ENCODE measurements at places on chromosomes 1 and 21.

DNA sequence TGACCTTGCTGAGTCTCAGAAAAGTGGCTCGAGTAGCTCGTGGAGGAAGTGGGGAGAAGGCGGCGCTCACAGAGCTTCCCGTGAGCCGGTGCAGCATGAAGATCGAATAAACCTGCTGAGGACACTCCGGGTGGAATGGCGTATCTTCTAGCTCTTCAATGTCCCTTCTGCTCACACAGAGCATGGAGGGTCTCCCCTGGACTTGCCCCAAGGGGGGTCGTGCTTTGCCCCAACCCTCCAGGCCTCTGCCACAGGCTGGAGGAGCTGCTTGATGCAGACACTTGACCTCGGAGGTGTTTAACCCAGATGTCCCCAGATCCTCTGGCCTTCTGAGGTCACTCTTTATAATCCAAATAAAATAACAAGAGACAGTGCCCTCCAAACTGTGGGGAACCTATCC is 2.2 kb upstream of the KRTAP10-12 start:
- DNase-seq, result no peak

- DNase-seq, result peak; percentile 68
Observed at GRCh38 chr1:43708002-43708410, 670 bp downstream of the ST3GAL3 start.

DNA sequence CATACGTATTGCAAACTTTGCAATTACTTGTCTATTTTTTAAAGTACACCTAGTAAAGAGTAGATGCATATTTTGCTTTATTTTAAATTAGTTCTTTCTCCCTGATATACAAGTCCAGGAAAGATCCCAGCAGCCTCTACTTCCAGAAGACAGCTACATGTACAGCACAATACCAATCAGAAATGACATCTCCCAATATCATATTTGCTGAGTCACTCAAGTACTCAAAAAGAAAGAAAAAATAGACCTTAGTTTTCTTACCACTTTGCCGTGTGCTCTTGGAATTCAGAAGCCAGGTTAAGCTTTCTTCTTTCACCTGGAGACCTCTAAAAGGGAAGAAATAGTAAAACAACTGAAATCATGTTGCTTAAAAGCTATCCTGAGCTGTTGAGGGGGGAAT is 412.6 kb upstream of the RUNX1 start:
- no peak for DNase-seq

DNA sequence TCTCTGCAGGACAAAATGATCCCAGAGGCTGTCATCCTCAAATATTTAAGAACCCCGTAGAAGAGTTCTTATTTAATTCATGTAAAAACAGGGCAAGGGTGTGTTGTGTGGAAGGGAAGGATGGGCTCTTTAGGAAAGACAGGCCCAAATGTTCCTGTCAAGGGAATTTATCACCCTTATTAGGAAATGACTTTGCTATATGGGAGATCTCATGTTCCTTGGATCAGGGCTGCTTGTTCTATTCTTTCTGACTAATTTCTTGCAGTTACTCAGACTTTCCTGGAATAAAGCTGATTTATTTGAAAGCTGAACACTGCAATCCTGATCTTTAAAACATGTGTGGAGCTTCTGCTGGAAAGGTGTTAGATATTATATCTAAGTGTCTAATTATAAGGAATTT is 72.8 kb downstream of the SELENOF start:
- no peak for DNase-seq

GRCh38 chr21:44872649-44873355 is 688 bp downstream of the PTTG1IP start:
- DNase-seq, result peak; percentile 48

GRCh38 chr1:66217021-66217420 is 316.9 kb upstream of the SGIP1 start:
- DNase-seq, result no peak

DNA sequence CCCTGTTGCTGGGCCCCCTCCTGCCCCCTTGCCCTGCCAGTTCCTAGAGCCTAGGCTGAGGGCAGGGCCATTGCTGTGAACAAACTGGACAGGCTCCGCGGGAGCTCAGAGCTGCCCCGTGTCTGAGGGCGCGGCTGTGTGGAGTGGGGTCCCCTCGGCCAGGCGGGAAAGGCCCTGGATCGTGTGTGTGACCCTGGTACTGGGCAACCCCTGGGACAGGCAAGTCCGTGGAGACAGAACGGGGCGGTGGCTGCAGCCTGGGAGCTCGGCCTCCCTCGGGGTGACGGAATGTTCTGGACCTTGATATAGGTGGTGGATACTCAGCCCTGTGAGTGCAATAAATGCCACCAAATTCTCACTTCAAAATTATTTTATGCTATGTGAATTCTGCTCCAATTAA is 27.7 kb upstream of the C1orf159 start:
- DNase-seq, result no peak

DNA sequence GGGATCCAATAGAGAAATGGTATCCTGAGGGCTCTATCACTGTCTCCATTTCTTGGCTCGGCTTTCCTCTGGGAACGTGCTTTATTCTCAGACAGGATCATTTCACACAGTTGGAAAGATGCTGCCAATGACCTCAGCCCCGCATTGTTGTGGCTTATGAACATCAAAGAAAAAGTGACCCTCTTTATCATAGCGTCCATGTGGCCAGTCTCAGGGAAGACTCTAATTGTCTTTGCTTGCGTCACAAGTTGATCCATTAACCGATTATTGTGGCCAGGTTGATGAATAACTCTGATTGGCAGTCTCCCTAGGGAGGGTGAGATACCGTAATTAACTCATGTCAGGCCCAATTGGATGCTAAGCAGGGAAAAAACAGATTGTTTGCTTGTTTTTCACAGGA is 10.4 kb upstream of the TMEM9 start:
- DNase-seq, result no peak

- DNase-seq, result no peak
Observed at GRCh38 chr1:64220241-64220640, 16.8 kb downstream of the UBE2U start.

- no peak for DNase-seq
Observed at GRCh38 chr1:92478393-92478792, 8.3 kb downstream of the GFI1 start.

DNA sequence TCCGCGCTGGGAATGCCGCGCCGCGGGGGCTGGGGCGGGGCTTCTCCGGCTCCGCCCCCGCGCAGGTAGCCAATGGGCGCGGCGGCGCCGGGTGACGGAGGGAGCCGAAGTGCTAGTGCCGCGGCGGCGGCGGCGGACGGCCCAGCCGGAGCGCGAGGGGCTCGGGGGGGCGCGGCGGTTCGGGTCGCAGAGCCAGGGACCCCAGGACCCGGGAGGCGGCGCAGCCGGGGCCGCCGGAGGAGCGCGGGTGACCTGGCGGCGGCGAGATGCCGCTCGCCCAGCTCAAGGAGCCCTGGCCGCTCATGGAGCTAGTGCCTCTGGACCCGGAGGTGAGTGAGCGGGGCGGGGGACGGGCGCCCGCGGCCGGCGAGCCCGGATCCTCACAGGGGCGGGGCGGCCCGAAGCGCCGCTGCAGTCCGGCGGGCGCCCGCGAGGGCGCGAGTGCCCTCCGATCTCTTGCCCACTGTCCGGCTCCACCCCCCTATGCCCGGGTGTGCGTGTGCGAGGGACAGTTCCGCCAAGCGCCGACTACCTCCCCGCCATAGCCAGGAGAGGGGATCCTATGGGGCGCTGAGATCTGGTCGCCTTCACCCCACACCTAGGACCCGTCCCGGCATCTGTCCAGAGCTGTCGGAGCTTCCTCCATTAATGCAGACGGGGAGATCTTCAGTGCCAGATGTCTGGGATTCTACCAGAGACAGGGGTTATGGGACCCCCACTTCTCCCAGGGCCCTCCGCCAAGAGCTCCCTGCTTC is at the start of gene RPS6KA1:
RPS6KA1 (plus strand) TSS at position 107 of the 755 bp plus-strand sequence; CDS start at position 267, 160 bp downstream.
- DNase-seq, result peak; percentile 76

- peak; percentile 12 for DNase-seq
Observed at GRCh38 chr1:116203181-116203723, 92.1 kb downstream of the MAB21L3 start.

DNA sequence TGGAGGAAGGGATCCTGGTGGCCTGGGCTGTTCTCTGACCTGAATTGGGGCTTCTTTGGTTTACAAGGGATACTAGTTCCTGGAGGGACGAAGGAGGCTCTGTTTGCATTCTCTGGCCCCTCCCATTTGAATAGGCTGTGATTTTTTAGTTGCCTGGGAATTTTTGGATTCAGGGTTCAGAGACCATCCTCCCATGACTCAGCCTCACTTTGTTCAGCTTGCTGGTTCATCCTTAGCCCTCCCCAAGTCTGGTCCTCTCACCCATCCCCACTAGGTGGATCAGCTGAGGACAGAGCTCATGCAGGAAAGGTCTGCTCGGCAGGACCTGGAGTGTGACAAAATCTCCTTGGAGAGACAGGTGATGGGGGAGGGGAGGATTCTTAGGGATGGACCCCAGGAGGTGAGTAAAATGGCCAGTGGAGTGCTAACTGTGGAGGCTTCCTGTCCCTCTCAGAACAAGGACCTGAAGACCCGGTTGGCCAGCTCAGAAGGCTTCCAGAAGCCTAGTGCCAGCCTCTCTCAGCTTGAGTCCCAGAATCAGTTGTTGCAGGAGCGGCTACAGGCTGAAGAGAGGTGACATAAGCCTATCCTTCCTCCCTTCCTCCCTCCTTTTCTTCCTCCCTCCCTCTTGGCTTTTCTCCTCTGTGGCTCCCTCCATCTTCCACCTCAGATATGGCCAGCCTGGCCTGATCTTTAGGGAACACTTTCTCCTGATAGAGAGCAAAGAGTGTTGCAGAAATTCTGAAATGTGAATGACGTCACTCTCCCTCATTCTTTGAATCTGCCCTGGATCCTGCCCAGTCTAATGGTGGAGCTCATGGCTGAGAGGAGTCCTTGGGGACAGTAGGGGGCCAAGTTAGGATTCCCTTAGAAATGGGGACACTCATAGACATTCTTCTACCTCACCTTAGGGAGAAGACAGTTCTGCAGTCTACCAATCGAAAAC is 4.5 kb upstream of the TUFT1 start:
- DNase-seq, result no peak

- no peak for DNase-seq
Observed at GRCh38 chr1:109138358-109138757, 24.4 kb downstream of the ELAPOR1 start.

DNA sequence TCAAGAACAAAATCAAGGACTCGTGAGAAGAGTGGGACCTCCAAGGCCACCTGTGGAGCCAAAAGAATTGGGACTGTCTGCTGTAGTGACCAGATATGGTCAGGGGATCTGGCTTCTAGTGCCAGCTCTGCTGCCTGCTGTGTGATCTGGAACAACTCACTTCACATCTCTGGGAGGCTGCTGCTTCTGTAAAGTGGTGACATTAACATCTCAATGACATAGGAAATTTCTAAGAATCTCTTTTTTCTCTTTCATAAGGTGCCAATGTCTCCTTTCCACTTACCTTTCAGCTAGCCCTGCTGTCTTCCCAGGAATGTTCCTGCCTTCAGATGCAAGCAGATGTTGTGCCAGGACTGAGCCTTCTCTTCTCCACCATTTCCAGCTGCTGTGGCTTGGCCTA is 5.0 kb upstream of the SRSF4 start:
- no peak for DNase-seq

DNA sequence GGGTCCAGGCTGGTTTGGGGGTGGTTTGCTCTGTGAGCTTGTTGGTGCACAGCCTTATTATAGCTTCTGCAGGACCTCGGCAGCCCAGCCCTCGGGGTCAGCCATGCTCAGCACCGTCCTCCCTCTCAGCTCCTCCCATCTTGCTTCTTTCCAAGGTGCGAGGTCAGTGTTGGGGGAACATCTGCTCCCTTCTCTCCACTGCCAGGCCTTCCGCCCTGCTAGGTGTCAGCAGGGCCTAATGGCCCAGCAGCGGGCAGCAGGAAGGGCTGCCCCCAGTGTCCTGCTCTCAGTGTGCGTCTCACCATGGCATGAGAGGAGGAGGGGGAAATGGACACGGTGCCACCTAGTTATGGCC is 36.5 kb upstream of the LRRC3 start:
- no peak for DNase-seq

GRCh38 chr1:34842952-34843371 is 16.6 kb downstream of the SMIM12 start:
- DNase-seq, result no peak

- no peak for DNase-seq
Observed at GRCh38 chr1:94326329-94326728, 88.9 kb upstream of the ARHGAP29 start.

DNA sequence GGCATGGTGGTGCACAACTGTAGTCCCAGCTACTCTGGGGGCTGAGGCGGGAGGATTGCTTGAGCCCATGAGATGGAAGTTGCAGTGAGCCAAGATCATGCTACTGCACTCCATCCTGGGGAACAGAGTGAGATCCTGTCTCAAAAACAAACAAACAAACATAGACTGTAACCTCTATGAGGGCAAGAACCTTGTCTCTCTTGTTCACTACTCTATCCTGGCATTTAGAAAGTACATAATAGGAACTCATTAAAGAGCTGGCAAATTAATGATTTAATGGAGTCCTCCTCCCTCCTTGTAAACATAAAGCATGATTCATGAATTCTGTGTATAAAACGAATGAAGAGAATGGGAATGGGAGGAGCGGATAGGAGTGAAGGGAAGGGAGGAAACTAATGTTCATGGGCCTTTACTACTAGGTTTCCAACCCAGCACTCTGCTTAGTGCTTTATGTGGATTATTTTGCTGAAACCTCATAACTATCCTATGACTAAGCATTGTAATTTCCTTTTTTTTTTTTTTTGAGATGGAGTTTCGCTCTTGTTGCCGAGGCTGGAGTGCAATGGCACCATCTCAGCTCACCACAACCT is 8.6 kb downstream of the LMOD1 start:
- DNase-seq, result no peak

DNA sequence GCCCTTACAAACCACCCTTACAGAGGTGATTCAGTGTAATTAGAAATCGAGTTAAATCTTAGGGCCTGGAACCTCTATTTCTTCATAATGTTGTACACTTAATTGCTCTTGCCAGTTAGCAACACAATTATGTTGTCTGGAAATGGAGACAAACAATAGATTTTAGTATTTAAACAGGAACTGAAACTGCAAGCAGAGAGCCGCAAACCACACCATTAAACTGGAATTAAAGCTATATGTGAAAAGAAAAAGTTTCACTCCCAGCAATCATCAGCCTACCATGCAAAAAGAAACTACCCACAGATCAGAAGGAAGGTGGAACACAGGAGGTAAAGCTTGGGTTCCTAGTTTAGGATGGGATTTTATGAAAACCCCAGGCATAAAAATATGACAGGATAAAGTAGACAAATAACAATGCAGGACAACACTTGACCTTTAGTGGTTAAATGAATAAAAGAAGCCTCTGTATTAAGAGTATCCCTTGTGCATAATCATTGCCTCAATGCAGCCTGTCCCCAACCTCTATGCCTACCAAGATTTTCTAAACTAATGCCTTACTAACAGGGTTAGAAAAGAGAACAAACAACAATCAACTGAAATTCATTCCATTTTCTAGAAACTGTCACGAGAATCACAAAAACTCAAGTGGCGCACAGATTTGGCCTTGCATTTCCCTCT is 304.3 kb upstream of the ESRRG start:
- no peak for DNase-seq

GRCh38 chr1:30191154-30191702 is 532.2 kb downstream of the MATN1 start:
- DNase-seq, result no peak

DNA sequence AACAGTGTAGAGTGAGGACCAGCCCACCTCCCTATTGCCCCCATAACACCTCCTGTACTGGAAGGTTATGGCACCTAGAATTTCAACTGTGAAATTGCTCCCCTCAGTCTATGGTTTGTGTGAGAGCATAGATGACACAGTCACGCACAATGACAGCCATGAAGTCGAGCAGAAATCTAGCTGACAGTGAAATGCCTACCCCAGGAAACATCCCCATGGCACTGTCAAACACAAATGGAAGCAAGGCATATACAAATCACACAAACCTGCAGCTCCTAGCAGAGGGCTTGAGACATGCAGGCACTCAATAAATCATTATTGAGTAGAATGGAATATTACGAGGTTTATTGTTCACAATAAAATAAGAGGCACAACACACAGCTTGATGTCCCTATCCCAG is 142.5 kb upstream of the ST6GALNAC5 start:
- no peak for DNase-seq
